ENCODE measurements at places on chromosomes 5 and 9.

GRCh38 chr9:118009614-118010013, 305.4 kb downstream of the TLR4 start:
- no peaks in the 10 kb centered on the region for H3K4me1 ChIP-seq
- DNase-seq, result no peak
- no peak overlapping the region for H3K4me3 ChIP-seq
- H3K27me3 ChIP-seq, result no peaks in the 10 kb centered on the region
- no peak overlapping the region for H3K27ac ChIP-seq

DNA sequence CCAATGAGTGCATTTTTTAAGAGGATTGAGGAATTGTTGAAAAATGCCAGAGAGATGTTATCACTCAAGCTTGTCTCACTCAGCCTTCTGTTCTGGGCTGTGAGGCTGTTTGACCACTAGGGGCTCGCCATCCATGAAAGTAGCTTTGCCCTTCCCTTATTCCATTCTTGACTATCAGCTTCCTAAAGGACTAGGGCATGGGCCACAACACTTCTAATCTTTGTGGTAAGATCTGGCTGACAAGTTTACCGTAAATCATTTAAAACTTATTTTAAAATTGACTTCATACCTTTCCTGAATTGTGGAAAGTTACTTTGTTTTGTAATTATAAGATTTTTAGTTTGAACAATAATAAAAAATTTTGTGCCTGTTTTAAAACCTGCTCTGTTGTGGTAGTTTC, 49.5 kb downstream of the TJP2 start:
- H3K4me1 ChIP-seq, result no peaks in the 10 kb centered on the region
- H3K36me3 ChIP-seq, result peaks cover 4% of the 10 kb centered on the region

- no peaks in the 10 kb centered on the region for H3K4me1 ChIP-seq
- H3K27me3 ChIP-seq, result no peaks in the 10 kb centered on the region
- no peak overlapping the region for H3K4me3 ChIP-seq
- peaks cover 13% of the 10 kb centered on the region for H3K36me3 ChIP-seq
- no peak for DNase-seq
Observed at GRCh38 chr9:133768371-133768858, 30.3 kb upstream of the SARDH start.

DNA sequence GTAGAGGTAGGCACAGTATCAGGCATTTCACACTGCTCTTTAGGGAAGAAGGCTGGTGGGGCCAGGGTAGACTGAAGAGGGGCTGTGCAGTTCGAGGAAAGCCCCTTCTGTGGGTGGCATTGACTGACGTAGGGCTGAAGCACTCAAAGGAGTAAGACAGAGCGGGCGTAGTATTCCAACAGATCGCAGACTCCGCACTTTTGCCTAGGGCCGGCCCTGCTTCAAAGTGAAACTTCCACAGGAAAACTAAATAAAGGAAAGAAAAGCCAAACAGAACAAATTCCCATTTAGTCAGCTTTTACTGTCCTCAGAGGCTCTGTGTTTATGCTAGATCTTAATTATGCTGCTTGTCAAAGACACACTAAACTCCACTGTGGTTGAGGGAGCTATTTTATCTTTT, 493.0 kb upstream of the WWC1 start:
- H3K4me3 ChIP-seq, result no peak overlapping the region
- H3K27me3 ChIP-seq, result no peaks in the 10 kb centered on the region
- DNase-seq, result no peak
- no peaks in the 10 kb centered on the region for H3K36me3 ChIP-seq
- H3K27ac ChIP-seq, result no peak overlapping the region

Measured in transverse colon (tissue), 4 donors.